ENCODE measurements at places on chromosomes 1 and 21.

- no peak for DNase-seq
Measured at GRCh38 chr1:15288173-15288926, 41.3 kb downstream of the FHAD1 start.

GRCh38 chr21:44523567-44524413 lies 16.2 kb downstream of the KRTAP10-1 start:
- no peak for DNase-seq

GRCh38 chr21:30426731-30427130 lies 1.0 kb upstream of the KRTAP13-3 start:
- DNase-seq, result no peak

- no peak for DNase-seq
Measured at GRCh38 chr1:98515744-98516143, 145.8 kb upstream of the SNX7 start.

DNA sequence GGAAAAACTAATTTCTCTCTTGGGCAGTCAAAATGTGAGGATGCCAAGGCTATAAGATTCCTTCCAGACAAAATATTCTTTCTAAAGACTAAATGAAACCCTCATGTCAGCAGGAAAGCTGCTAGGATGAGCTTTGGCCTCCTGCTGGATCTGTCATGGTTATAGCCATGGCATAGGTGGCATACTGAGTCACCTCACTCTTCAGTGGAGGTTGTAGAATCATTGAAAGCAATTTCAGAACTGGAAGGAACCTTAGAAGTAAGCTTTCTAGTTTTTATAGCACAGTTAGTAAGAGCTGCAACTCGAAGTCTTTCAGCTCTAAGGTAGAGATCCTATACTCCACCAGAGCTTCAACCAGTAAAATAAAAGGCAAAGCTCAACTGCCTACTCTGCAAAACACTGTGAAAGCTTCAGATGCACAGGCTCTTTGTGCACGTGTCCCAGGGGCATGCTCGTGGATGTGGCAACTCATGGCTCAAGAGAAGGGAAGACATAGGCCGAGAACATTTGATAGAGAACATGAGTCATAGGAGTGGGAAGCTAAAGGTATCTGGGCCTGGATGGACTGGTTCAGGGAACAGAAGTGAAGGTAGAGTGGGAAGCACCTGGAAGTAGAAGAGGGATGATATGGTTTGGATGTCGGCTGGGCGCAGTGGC lies 5.8 kb downstream of the AVPR1B start:
- DNase-seq, result no peak

DNA sequence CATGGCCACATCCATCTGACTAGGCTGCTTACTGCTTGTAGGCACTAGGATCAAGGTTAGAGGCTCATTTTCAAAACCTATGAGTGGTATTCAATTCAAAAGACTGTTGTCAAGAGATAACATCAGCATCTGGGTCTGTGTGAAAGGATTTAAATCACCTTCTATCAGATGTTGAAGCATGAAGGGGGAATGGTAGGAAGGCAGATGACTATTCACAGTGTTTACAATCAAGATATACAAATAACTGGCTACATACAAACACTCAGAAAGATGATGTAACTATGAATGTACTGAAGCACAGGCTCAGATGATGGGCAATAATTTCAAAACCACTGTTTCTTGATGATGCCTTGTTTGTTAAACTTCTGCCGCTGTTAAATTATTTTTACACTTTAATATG lies 249.2 kb downstream of the SLC45A1 start:
- DNase-seq, result no peak

DNA sequence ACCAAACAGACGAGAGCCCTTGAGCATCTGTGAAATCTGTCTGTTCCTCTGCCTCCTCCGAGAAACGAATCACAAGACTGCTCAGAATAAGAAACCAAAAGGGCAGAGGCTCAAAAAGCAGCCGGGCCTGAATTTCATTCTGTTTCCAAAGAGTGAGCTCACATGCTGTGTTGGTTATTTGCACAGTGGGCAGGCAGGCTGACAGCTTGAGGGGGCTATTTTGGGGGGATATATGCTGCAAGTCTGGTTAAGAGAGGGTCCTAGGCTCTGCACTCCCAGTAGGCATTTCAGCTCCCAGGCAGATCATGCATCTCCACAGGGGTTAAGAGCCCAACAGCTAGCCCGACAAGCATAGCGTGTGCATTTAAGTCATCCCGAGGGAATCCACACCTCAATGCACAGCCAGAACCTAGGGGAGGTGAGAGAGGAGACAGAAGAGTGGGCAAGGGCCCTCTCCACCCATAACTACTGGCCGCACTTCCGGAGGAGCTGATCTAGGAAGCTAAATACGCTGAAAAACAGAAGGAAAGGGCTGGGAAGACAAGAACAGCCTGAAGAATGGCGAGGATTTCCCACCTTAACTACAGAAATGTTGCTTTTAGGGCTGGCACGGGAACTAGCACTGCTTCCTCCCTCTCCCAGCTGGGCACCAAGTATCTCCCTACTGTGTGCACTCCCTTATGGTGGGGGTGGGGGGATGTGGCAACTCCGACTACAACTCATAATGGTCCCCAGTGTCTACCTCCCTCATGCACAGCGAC lies 3.7 kb downstream of the PGBD5 start:
- DNase-seq, result no peak

DNA sequence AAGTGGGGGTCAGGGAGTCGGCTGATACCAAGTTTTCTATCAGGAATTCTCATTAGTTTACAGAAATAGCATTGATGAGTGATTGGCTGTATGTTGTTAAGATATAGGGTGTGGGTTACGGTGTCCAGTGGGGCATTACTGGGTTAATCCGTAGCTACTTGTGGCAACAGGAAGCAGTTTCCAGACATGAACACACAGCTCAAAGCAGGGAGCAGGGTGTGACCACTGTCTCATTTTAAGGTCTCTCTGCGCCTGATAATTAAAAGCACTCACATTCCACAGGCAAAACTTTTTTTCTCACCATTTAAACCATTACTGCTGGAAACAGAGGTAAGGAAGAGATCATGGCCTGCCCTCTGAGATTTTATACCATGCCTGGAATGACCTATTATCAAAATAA lies 114.9 kb downstream of the SIK1 start:
- no peak for DNase-seq

DNA sequence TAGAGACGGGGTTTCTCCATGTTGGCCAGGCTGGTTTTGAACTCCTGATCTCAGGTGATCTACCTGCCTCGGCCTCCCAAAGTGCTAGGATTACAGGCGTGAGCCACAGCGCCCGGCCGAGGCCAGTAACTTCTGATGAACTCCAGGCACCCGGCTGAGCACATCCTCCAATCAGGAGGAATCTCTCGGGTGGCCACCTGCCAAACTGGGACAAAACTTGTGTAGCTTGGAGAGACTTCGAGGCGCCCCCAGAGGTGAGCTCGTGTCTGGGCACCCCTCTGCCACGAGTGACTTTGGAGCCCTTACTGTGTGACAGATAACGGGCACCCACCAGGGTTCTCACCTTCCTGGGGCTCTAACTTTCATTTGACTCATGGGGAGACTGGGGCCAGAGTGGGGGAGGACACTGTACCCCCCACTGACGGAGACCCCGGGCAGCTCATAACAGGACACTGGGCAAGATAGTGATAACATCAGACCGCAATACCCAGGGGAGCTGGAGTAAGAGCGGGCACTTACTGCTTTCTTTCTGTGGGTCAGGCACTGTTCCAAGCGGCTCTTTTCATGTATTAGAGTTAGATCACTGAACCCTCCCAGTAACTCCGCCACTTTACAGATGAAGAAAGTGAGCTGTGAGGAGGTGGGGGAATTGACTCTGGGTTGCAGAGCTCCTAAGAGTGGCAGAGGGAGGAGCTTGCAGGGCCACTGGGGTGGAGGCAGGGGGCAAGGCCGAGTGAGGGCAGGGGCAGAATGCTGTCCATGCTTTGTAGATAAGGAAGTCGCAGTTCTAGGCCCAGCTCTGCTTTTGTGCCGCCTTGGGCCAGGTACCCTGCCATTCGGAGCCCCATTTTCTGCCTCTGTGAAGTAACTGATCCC lies 1.9 kb upstream of the PADI2 start:
- DNase-seq, result no peak

DNA sequence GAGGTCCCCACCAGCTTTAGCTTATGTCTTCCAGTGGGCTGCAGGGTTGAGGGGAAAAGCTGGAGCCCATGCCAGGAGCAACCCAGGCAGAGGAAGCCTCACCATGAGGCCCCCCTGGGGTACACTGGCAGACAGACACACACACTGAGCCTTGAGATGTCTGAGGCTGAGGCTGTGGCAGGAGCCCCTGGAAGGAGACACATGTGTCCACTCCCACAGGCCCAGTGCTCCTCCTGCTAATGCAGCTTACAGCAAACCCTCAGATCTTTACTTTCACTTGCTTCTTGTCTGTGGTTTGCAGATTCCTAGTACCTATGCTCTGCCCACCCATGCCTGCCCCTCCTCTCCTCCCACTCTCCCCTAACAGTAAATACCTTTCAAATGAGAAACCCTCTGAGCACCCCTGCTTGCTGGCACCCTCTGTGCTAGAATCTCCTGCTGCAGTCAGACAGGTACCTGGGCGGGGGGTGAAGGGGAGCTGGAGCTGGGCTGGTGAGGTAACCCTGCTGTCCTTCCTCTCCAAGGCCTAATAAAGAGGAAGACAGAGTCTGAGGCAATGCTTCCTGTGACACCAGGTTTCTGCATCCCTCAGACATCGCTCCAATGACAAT lies 63.4 kb upstream of the NEK2 start:
- peak; percentile 15 for DNase-seq

GRCh38 chr1:64769482-64769881 lies 24.6 kb downstream of the RAVER2 start:
- DNase-seq, result no peak

DNA sequence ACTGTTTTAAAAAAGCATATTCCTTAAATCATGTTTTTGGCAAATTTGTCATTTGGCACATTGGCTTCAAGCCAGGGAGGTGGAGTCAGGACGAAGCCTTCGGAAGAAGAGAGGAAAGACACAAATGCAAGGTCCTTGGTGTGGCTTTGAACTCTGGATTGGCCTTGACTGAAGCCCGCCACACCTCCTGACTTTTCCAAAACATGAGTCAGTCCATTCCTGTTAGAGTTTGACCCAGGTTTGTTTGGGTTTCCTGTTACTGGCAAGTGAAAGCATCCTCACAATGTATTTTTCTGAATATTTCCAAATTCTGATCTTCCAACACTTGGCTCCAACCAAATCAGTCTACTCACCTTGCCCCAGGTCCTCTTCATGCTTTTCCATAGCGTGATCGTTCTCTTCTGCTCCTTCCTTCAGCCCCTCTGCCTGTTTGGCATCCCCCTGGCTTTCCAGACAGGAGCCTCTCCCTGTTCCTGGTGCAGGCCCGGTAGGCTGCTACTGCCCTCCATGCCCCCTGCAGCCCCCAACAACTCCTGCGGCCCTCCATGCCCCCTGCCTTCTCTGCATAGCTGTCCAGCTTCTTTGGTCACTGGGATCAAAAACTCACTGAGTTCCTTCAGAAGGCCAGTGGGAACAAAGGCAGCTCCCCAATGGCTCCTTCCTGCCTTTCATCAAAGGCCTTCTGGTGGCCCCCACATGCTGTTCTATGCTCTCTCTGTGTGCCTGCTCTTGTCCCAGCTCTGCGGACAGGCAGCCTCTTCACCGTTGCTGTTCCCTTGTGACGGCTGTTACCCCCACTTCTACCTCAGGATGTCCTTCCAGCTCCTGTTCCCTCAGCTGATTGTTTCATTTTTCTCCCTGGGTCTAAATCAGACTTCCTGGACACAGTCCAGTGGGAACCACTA lies 30.4 kb upstream of the SLC30A1 start:
- no peak for DNase-seq

GRCh38 chr1:26913754-26914619 lies at the start of gene NR0B2:
TSS of gene NR0B2 (minus strand) at chr1:26913975. CDS start at chr1:26913940, 35 bp downstream.
- no peak for DNase-seq

GRCh38 chr1:28436211-28436769 lies 66.8 kb downstream of the PHACTR4 start:
- no peak for DNase-seq

DNA sequence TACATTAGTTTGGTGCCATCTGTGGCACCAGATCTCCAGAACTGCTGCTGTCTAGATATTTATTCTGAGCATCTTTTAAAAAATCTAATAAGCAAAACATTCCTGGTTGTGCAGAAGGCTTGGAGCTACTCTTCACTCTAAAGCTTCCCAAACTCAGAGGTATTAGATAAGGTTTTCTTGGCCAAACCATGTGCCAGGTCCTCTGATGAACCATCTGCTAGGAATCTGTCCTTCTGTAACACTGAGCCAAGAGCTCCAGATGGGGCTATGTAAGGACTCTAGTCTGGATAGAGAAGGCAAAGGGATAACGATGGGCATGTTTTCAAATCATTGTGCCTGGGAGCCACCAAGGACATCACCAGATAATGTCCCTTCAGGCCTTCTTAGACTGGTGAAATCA lies 410.6 kb downstream of the NTNG1 start:
- DNase-seq, result no peak

DNA sequence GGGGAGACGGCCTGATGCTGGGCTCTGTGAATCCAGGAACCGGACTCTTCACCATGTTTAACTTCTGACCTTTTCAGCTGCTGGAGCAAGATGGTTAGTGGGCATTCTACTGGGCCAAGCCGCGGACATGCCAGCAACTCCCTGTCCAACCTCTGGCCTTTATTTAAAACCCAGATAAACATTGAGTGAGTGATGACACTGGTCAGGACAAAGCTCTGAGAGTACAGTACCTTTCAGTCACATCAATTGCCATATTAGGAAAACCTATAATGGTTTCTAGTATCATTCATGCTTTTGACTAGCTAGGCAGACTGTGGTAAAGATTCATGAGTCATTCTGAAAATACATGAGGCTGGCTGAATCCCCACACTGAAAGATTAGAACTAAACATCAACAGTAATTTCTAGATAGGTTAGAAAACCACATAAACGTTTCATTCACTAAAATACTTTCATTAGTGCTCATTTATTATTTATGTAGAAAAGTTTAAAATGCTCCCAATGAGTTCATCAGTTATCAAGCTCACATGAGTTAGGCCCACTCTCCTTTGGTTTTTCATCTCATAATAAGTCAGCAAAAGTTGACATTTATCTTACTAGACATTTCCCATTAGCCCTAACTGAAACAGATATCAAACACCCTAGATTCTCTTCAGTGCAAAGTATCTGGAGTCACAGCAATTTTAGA lies 7.1 kb upstream of the ACTA1 start:
- no peak for DNase-seq

DNA sequence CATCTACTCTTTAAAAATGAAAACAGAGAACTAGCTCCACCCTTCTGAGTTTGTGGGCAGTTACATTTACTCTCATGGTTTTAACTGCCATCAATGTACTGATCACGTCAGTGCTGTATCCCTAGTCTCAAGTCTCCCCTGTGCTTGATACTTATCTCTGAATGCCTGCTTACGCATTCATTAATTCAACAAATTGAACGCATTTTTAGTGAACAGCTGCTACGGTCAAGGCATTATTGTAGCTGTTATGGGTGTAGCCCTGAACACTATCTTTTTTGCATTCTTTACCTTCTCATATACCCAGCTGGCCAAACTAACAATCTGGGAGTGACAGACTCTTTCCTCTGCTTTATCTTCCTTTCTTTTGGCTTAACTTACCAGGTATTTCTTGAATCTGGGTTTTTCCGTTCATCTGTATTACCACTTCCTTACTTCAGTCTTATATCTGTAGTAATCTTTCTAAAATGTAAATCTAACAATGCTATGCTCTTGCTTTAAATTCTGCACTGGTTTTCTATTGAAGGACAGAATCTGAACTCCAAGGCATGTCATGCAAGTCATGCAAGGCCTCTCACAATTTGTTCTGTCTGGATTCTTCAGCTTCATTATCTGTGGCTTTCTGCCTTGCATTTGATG lies 33.3 kb downstream of the SMG7 start:
- DNase-seq, result no peak

GRCh38 chr1:212856755-212857154 lies 1.3 kb upstream of the FLVCR1 start:
- DNase-seq, result no peak
